Activated CD4-positive, alpha-beta T cell treated with anti-CD3 and anti-CD28 coated beads, Interleukin-2, amount 10 ng/mL, durations not matched to agents 7 days and 5 days (primary cell): ENCODE measurements at places on chromosomes 5 and 9. TPM values are rescaled to one million over a fixed set of nuclear protein-coding genes. Genes with fewer than 3 reads are reported as not detected.

DNA sequence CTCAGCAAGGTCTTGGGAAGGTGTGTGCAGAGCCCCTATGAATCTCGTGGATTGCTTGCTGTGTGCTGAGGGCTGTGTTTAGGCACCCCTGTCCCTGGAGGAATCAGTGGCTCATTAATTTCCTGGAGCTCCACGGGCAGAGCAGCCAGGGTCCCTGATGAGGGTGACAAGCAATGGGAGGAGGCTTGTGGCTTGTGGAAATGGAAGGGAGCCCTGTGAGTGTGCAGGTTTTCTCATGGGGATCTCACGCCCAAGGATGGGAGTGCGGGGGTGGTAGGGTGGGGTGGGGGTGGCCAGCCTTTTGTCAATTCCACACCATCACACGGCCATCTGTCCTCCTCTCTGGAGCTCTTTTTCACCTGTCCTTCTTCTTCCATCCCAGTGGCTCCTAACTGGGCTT is 25.3 kb downstream of the PHF2 start:
- no peak for DNase-seq

- DNase-seq: no peak
These were observed 1.7 kb upstream of the PAX5 start for GRCh38 chr9:37035648-37036370.

DNA sequence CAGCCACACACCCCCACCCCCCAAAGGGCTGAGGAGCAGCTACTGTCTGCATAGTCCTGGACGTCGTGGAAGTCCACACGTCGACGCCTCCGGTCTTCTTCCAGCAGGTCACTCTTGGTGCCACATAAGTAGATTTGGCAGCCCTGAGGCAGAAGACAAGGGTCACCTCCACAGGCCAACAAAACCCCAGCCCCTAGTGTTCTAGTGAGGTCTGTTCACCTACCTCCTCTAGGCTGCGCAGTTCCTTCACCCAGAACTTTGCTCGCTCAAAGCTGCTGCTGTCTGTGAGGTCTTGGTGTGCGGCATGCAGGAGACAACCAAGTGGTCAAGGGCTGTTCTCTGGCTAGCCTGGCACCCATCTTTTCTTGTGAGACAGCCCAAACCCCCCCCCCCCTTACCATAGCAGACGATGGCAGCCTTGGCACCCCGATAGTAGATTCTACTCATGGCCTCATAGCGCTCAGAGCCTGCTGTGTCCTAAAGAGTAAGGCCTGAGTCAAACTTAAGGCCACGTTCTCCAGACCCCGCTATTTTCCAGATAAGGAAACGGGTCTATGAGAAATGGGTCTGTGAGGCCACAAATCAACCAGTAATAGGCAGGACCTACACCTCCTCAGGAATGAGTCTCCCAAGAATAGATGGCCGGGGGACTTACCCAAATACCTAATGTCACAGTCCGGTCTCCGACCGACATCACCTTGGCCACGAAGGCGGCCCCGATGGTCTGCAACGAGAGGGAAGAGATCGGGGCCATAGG is 987 bp downstream of the RAB24 start:
- no peak for DNase-seq

GRCh38 chr9:113603773-113604172 is 140.2 kb downstream of the RGS3 start:
- DNase-seq: no peak

Gene SLC45A2
- total RNA-seq: not detected

Gene MEGF10
- not detected for total RNA-seq
